ENCODE measurements at places on chromosomes 1 and 21. TPM values are rescaled to one million over a fixed set of nuclear protein-coding genes. Genes with fewer than 3 reads are reported as not detected.

DNA sequence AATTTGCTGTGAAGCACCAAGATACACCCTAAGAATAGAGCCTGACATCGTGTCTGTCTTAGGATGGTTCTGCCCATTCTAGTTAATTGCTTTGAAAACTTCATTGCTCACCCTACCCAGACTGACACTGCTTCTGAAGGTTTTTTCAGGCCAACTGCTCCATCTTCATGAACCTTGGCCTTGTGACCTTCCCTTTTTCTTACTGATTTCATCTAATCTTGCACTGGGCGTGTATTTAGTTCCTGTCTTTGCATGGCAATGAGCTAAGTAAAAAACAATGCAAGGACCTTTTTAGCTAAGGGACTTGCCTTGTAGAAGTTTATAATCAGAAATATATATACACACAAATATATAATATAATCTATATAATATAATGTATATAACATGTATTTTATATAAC lies 108.0 kb downstream of the PBX1 start:
- no peak for DNase-seq

GRCh38 chr1:46488343-46489168 lies 1.1 kb upstream of the DMBX1 start:
- no peak for DNase-seq

CLCNKA gene
- not detected for total RNA-seq

DNA sequence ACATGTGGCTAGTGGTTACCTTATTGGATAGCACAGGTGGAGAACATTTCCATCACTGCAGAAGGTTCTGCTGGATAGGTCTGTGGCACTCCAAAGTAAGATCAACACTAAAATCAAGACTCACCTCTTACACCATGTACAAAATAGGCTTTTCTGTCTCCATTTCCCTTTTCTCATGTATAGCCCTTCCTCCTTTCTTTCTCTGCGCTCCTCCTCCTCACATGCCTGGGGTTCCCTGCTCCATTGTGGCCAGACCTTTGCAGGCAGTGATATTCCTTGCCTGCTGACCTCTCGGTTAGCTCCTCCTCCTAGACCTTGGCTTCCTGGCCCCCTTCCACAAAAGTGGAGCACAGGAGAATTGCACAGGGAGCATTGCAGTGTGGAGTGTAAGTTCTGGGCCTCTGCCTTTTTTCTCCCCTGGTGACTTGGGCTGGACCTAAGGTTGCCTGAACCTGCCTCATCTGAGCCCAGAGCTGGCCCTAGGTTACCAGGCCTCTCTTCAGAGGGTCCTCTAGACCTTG lies 33.2 kb upstream of the RBM15 start:
- no peak for DNase-seq

FCGR1A gene
- not detected for total RNA-seq

DNA sequence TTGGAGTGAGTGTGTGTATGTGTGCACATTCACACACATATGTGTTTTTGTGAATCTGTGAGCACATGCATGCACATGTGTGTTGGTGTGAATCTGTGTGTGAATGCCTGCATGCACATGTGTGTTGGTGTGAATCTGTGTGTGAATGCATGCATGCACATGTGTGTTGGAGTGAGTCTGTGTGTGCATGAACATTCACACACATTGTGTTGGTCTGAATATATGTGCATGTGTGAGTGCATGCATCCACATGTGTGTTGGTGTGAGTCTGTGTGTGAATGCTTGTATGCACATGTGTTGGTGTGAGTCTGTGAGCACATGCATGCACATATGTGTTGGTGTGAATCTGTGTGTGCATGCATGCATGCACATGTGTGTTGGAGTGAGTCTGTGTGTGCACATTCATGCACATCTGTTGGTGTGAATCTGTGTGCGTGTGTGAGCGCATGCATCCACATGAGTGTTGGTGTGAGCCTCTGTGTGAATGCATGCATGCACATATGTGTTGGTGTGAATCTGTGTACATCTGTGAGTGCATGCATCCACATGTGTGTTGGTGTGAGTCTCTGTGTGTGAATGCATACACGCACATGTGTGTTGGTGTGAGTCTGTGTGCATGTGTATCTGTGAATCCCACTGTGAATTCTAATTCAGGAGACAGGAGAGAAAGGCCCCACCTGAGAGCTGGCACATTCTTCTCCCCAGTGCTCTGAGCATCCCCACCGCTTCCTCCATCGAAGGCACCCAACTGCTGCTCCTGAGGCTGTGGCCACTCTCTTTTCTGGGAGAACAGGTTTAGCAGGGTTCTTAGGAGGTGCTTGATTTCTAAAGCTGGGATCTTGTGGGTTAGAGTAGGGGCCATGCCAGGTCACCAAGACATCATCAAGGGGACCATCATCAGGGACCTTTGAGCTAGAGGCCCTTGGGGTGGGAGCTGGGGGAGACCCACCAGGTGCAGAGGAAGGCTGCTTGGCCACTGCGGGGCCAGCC lies 117.5 kb upstream of the ARHGEF16 start:
- no peak for DNase-seq

DNA sequence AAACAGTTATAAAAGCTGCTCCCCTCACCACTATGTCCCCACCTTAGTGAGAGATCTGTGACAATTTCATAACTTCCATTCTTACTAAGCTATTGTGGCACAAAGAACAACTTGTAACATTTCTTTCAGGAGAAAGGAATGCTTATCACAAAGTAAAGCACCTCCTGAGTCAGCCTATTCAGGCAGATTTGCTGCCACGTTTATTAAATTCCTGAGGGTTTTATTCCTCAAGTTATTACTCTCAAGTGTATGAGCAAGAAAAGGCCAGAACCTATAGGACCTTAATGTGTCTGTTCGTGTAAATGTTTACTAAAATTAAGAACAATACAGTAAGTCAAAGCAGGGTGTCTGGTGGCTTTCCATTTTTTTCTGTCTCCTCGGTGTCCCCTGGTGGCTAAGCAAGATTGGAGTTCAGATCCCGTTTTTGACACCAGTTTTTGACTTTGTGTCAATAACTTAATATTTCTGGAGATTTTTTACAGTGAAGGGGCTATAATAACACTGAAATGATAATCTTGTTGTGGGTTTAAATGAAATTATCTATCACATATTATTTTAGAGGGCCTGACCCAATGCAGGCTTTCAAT lies 1539.6 kb downstream of the BRINP3 start:
- no peak for DNase-seq

KDF1 gene
- not detected for total RNA-seq
